Liver (tissue), 10 donors: ENCODE measurements at places on chromosomes 2 and 18.

DNA sequence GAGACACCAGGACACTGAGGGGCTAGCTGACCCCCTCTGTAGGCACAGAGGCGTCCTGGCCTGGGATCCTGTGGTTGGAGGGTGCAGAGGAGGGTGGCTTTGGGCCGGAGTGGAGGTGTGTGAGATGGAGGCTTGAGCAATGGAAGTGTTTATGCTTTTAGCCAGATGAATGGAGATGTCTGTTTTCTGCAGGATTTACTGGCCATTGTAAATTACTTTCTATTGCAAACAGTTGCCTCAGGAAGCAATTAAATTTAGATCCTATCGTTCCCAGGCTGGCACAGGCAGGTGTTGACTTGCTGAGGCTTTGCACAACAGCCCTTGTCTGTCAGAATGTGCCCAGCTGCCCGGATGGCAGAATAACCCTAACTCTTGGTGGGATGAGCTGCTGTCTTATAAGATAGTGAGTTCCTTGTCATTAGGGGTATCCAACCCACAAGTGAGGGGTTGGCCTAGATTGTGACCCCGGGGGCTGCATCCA lies 1.8 kb upstream of the ARID5A start:
- DNase-seq = no peak

- no peak for DNase-seq
Observed at GRCh38 chr2:118006326-118006725, 7.5 kb downstream of the CCDC93 start.

GRCh38 chr2:159399716-159400415 lies 113.4 kb upstream of the WDSUB1 start:
- no peak for DNase-seq

- DNase-seq = no peak
Observed at GRCh38 chr2:45586600-45586999, 24.5 kb downstream of the SRBD1 start.

- no peak for DNase-seq
Observed at GRCh38 chr2:36379710-36380448, 24.3 kb downstream of the CRIM1 start.
